GM03348 (cell line): ENCODE measurements at places on chromosomes 6 and 20.

DNA sequence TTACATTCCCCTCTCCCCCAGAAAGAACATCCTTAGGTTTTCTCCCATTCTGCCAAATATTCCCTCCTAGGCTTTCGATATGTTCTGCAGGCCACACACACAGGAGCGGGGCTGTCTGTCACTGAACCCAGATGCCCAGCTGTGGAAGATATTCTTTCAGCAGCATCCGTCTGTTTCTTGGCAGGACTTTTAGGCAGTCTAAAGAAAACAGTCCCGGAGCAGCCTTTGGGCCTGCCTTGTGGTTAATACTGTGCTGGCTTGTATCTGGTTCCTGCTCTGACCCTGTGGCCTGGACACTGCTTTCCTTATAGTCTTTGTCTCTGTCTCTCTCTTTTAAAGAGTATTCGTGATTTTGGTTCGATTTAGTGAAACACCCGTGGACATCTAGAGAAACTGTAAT is 94.6 kb upstream of the SUPT3H start:
- no peak for DNase-seq

GRCh38 chr6:145142958-145143357 is 592.4 kb downstream of the EPM2A start:
- no peak for DNase-seq

- DNase-seq: peak; percentile 59
Observed at GRCh38 chr6:32369660-32370059, 2.0 kb downstream of the TSBP1 start.

DNA sequence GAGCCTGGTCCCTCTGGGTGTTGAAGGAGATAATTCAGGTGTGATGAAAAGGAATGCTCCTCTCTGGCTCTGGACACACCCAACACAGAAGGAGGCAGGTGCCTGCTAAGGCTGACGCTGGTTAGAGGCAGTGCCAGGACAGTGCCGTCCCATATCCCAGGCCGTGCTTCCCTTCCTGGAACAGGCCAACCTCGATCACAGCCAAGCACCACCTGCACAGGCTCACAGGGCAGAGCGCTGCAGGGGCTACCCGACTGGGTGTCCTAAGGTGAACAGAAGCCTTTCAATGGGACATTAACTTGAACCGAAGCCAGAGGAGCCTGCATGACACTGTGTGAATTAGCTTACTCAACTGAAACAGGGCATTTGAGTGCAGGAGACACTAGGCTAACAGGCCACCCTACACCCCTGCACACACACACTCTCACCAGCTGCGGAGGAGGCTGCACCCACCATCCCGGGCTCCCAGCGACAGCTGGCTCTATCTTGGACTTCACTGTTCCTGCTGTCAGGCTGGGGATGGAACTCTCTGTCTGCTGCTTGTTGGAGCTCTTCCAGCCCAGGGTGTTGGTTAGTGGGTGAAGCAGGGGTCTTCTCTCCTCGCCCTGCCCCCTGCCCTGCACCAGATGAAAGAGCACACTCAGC is 347.2 kb downstream of the TAF4 start:
- DNase-seq: no peak

DNA sequence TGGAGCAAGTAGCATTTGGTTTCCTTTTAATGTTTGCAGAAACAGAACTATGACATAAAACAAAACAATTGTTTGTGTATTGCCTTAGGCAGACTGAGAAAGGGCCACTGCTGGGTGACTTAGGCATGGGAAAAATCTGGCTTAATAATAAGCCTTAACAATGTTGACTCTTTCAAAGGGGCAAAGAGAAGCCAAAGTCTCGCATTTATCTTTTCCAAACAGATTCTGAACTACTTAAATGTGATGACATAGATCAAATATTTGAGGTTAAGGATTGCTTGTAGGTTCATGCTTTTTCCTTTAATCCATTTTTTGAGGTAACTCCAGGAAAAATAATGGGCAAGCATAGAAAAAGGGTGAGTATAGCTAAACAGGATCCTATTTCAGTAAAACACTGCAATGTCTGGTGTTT is 39.6 kb downstream of the ADAT2 start:
- DNase-seq: peak; percentile 30

DNA sequence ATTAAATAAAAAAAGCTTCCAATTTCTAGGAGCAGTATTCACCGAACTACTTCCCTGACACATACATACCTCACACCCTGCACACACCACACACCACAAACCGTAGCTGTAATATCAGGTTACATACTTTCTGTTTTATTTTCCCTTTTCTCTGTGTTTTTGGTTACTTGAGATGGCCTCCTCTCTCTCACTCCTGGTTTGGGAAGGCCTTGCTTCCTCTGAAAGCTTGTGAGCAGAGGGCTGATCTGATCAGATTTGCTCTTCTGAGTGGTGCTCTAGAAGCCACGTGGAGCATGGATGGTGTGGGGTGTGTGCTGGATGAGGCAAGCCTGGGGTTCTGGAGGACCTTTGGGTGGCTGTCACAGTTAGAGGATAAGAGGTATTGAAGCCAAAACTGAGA is 20.9 kb downstream of the UTRN start:
- DNase-seq: no peak

GRCh38 chr6:109922851-109923250 is 55.3 kb upstream of the GPR6 start:
- no peak for DNase-seq

DNA sequence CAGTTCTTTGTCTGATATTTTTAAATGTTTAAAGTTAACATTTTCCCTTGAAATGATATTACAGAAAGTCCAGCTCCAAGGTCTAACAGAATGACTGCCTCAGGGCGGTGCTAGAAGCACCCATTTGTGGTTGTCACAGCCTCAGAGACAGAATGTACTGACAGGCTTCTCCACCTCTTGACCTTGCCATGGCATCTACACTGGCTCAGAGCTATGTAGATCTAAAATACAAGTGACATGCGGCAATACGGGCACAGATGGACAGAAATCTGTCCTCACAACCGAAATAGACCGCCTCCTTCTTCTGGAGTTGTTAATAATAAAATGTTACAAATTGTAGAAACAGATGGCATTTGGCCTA is 167.2 kb upstream of the THEMIS start:
- no peak for DNase-seq

- DNase-seq: no peak
Observed at GRCh38 chr6:75446241-75446880, 47.2 kb downstream of the FILIP1 start.

DNA sequence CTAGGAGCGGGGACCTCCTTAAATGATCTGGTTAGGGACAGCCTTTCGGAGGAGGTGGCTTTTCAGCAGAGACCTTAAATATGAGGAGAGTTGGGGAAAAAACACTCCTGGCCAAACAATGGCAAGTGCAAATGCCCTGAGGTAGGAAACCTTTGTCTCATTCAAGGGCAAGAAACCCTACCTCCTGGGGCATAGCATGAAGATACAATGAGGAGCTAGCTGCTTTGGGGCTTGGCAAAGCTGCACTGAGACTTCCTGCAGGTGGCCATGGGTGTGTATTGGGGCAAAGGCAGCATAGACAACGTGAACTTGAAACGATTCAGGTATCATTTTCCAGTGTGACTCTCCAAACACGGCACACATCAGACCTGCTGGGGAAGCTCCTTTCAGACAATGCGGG is 30.7 kb downstream of the PMEPA1 start:
- no peak for DNase-seq

- peak; percentile 34 for DNase-seq
Observed at GRCh38 chr6:46927066-46927465, 5.3 kb upstream of the ADGRF5 start.

GRCh38 chr6:43269273-43270007 is 26.2 kb downstream of the TTBK1 start:
- peak; percentile 52 for DNase-seq

GRCh38 chr6:55901765-55902270 is 26.4 kb upstream of the BMP5 start:
- DNase-seq: no peak

GRCh38 chr20:51159303-51159702 is 136.4 kb upstream of the KCNG1 start:
- no peak for DNase-seq

GRCh38 chr6:34671801-34672656 is 24.5 kb downstream of the ILRUN start:
- peak; percentile 68 for DNase-seq

DNA sequence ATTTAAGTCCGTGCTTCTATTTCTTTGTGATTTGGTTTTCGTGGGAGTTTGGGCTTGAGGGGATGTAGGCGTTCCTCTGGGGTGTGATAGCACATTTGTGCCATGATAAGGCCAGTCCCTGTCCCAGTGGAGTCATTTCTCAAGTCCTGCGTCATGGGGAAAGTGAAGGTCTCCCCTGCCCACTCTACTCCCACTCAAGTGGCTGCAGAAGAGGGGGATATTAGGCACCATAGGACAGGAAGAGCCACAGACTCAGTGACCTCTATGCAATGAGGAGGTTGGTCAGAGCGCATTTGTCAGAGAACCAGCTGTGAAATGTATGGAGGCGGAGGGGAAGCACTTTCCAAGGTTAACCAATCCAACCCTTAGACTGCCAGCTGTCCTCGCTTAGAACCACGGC is 51.9 kb upstream of the EDN1 start:
- no peak for DNase-seq

- DNase-seq: no peak
Observed at GRCh38 chr6:45474376-45474775, 96.6 kb upstream of the SUPT3H start.

- DNase-seq: peak; percentile 10
Observed at GRCh38 chr6:138226700-138227315, 8.5 kb upstream of the PBOV1 start.

DNA sequence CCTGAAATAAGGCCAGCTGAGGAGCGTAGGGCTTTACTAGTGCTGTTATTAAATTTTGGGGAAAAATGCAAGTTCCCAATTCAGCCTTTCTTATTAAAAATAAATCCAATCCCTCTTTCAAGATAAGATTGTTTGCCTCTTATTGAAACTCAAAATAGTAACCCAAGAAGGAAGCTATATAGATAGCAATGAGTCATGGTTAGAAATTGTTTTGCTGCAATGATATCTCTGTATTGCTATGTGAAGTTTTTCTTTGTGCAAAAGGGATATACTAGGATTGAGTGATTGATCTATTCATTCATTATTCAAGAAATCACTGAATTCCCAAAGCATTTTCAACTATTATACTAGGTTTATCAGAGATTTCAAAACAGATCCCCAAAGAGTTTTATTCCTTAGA is 93.0 kb upstream of the HDAC2 start:
- DNase-seq: no peak

DNA sequence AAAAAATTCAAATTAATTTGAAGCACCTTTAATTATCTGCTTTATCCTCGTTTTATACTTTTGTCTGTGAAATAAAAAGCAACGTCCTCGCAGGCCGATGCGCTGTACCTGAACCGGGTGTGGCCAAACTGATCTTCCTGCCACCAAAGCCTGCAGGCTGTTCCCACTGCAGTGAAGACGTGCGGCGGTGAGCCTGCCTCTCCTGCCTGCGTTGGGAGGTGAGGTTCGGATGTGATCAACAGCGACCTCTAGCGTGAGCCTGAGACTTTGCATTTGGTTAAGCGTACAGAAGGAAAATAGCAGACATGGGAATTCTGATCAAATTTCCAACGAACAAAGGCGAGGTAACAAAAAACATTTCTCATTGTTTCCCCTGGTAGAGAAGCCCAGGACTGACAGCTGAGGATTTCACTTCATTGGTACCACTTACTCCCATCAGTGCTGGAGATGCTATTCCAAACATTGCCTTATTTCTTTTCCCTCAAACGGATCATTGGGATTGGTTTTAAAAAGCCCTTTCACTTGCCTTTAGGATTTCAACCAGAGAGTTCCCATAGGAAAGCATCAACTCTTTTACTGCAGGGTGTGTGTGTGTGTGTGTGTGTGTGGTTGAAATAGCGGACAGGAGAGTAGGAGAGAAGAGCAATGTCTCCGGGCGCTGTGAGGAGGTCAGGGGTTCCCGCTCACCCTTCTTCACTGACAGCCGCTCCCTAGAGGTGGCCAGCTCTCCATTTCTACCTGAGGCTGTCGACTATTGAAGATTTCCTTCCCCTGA is 56.6 kb upstream of the CCN6 start:
- peak; percentile 84 for DNase-seq

GRCh38 chr20:12827816-12828385 is 180.9 kb upstream of the SPTLC3 start:
- no peak for DNase-seq

GRCh38 chr20:3763671-3764601 is 3.6 kb downstream of the ADISSP start:
- DNase-seq: no peak

DNA sequence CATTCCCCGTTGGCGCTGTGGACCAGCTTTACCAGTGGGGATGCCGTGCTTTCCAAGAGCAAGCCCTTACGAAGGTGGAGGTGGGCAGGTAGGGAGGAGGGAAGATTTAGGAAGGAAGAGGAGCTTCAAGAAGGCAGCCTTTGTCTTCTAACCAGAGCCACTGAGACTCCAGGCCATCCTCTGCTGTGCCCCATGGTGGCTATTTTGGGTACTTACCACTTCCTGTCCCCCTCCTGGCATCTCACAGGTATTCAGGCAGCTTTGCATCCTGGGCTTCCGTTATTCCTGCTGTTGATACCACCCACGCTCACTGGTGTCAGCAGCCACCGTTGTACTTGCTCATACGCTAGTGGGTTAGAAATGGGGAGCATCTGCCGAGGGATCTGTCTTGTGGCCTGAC is 22.9 kb downstream of the ERMARD start:
- no peak for DNase-seq

- peak; percentile 60 for DNase-seq
Observed at GRCh38 chr6:138654715-138655634, 118.6 kb upstream of the CCDC28A start.

DNA sequence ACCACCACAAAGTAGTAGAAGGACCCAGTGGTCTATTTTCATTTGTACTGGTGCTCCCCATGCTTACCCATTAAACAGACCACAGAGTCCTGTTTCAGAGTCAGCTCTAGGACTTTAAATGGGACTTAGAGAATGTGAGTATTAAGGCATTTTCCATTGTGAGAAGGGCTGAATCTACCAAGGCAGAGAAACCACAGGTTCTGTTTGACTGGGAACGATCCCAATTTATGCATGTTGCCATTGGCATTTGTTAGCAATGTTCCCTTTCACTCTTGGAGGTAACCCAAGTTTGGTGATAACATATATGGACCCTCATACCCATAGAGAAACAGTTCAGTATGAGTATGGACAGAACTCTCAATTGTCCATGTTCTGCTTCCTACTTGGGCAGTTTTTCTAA is 672.8 kb downstream of the KIF16B start:
- no peak for DNase-seq

- no peak for DNase-seq
Observed at GRCh38 chr20:34774449-34774848, 51.0 kb downstream of the NCOA6 start.

- DNase-seq: no peak
Observed at GRCh38 chr20:62506087-62506486, 30.3 kb upstream of the GATA5 start.

- DNase-seq: no peak
Observed at GRCh38 chr6:159434410-159434809, 258.6 kb downstream of the SOD2 start.

DNA sequence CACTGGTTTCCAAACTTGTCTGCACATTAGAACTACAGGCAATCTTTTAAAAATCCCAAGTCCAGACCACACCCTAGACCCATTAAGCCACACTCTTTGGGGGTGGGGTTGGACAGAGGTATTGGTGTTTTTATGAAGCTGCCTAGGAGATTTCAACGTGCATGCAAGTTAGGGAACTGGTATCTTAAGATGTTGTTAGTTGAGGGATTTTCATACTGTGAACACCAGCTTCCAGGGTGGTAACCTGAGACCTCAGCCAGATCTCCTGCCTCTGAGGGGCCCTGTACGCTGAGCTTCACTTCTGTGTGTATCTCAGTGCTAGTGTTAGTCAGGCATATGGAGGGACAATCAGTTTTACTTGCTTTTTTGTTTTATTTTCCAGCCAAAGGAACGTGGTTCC is 138.0 kb downstream of the UTRN start:
- no peak for DNase-seq
